ENCODE measurements at places on chromosomes 5 and 9.

GRCh38 chr5:150574818-150575547 is 65.5 kb upstream of the SYNPO start:
- ATAC-seq = no peak

- ATAC-seq = no peak
Observed at GRCh38 chr5:109741390-109741789, 51.7 kb downstream of the MAN2A1 start.

- no peak for ATAC-seq
Observed at GRCh38 chr5:10290438-10290837, 17.3 kb downstream of the CMBL start.

- ATAC-seq = peak; percentile 32
Observed at GRCh38 chr9:69155341-69156030, 18.6 kb upstream of the TJP2 start.

DNA sequence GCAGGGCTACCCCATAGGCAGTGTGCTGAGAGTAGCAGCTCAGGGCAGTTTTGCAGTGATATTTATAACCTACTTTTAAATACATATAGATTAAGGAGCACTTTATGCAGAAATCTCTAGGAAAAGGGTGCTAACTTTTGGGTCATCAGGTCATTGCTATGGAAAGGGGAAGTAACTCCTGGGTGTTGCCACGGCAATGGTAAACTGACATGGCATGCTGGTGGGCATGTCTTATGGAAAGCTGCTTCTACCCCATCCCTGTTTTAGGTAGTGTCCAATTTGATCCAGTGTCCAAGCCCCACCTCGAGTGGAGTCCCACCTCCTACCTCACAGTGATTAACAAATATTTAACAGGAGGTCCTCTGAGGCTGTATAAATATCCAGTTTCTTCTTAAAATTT is 56.8 kb upstream of the XPA start:
- ATAC-seq = no peak

GRCh38 chr9:83588256-83588655 is 34.7 kb upstream of the IDNK start:
- ATAC-seq = peak; percentile 68

- no peak for ATAC-seq
Observed at GRCh38 chr5:120345947-120346346, 118.2 kb upstream of the PRR16 start.

- no peak for ATAC-seq
Observed at GRCh38 chr5:123398058-123398733, 25.0 kb downstream of the CEP120 start.

DNA sequence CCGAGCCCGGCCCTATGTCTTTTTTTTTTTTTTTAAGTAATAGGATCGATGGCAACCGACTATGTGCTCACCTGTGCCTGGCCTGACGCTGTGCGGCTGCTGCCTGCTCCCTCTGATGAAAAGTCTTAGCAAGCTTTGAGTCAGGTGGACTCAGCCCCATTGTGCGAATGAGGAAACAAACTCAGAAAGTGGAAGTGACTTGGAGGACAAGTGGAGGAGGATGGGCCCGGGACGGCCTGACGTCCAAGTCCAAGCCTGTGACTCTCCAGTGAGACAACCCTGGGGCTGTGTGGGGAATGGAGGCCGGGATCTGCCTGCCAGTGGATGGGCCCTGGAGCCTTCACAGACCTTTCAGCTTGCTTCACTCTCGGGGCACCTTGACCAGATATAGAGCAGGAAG is 57.9 kb downstream of the EXD3 start:
- ATAC-seq = no peak

DNA sequence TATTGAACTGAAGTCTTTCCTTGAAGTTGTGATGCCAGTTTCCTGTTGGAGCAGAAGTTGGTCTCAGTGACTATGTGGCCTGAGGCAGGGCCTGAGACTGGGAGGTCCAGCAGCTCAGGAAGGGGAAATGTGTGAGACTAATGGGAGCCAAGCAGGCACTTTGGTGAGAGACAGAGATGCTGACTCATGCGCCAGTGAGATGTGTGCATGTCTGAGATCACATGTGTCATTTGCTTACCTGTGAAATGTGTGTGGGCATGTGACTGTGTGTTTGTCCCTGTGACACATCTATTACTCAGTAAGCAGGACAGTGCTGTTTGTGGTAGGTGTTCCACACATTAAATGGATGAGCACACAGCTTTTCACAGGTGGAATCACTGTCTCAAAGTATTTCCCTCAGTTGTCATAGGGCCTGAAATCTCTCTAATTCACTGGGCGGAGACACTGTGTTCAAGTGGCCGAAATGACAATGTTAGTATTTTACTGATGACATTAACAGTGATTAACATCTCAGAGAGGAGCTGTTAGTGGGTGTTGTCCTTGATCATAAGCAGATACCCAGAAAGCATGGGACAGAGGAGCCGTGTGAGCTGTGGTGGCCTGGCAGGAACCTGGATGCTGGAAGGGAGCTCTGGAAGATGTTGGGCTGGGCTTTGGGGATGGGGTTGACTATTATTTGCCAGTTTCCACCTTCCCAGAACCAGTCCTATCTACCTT is 7.4 kb downstream of the NPR2 start:
- peak; percentile 99 for ATAC-seq

DNA sequence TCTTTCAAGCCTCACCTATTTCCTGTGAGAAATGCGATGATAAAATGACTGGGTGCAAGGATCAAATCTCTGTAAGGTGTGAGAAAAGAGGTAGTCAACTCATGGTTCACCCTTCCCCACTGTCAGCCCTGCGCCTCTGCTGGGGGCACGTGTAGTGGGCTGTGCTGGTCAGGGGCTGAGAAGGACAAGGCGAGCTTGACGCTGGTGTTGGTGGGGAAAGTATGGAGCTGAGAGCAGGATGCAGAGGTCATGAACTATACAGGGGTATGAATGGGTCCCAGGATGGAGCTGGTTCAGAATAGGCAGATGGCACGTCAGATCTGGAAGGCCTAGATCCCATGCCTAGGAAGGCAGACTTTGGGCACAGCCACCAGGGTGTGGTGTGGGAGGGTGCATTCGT is 20.6 kb downstream of the PITX1 start:
- ATAC-seq = no peak

GRCh38 chr9:137269231-137269772 is 8.2 kb upstream of the TOR4A start:
- ATAC-seq = no peak

- peak; percentile 53 for ATAC-seq
Observed at GRCh38 chr9:114163517-114163951, 8.2 kb downstream of the COL27A1 start.

DNA sequence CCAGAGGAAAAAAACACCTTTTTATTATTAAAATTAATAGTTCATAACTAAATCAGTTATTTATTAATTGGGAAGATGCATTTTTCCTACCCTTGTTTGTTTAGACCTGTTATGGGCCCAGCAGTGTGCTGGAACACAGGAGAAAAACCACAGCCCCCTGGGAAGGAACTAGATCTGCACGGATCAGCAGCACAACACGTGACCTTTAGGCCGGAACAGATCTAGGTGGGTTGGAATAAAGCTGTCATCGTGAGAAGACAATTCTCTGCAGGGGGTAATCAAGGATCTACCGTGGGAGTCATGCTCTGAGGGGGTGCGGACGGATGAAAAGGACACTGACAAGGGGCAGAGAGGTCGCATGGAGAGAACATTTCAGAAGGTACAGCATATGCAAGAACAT is 95.8 kb upstream of the SPATA31C2 start:
- no peak for ATAC-seq

DNA sequence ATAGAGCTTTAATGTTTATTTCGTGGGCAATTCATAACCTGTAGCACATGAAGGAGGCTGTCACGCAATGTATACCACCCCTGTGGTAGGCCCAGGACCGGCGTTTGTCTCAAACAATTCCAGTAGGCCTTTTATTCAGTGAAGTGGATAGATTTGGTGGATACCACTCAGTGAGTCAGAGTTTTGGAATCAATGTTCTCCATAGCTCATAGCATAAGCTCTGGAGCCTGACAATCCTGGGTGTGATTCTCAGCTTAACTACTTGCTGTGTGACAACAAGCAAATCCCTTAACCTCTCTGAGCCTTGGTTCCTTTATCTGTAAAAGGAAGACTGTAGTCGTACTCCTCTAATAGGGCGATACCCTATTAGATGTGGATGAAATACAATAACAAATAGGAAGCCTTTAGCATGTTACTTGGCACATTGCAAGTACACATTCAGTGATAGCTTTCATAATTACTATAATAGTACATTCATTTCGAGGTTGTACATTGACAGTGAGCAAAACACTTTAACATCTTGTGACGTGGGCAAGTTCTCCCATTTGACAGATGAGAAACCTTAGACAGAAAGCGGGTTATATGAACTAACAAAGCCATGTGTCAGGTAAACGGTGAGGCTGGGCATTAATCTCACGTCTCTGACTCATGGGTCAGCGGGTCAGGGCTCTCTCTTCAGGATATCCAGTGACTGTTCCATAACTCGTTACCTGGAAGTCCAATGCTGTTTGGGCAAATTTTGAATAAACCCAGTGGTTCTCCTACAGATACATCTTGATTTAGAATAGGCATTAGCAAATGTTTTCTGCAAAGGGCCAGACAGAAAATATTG is 130.8 kb downstream of the C9orf152 start:
- peak; percentile 92 for ATAC-seq

GRCh38 chr9:99118782-99119466 is 14.0 kb downstream of the TGFBR1 start:
- ATAC-seq = peak; percentile 99

- peak; percentile 22 for ATAC-seq
Observed at GRCh38 chr5:140554454-140554853, 2.8 kb downstream of the SRA1 start.

Data from activated T-helper 17 cell treated with anti-CD3 and anti-CD28 coated beads, Interleukin-2, amount 50 U/mL, for 72 hours (primary cell).